Naive thymus-derived CD8-positive, alpha-beta T cell (primary cell): ENCODE measurements at places on chromosomes 5 and 9.

- no peaks in the 10 kb centered on the region for H3K27me3 ChIP-seq
- peaks cover 2% of the 10 kb centered on the region for H3K4me1 ChIP-seq
- no peak overlapping the region for H3K27ac ChIP-seq
- DNase-seq: no peak
- no peaks in the 10 kb centered on the region for H3K36me3 ChIP-seq
Observed at GRCh38 chr5:87015901-87016300, 251.8 kb upstream of the RASA1 start.

DNA sequence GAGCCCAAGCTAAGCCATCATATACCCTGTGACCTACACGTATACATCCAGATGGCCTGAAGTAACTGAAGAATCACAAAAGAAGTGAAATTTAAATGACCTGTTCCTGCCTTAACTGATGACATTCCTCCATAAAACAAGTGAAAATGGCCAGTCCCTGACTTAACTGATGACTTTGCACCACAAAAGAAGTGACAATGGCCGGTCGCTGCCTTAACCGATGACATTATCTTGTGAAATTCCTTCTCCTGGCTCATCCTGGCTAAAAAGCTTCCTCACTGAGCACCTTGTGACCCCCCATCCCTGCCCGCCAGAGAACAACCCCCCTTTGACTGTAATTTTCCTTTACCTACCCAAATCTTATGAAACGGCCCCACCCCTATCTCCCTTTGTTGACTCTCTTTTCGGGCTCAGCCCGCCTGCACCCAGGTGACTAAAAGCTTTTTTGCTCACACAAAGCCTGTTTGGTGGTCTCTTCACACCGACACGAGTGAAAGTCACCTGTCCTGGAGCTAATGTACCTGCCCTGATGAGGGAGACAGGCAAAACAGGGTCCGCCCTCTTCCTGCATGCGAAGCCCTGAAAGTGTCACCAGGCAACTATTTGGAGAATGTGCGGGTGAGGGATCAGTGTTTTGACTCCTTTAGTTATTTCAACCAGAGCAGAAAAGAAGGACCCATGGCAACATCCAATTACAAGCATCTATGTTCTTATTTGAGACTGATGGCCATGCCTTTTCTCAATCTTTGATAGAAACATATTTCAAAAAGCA lies 266.1 kb downstream of the SMARCA2 start:
- H3K27me3 ChIP-seq: peaks cover 10% of the 10 kb centered on the region
- no peak overlapping the region for H3K4me3 ChIP-seq
- H3K36me3 ChIP-seq: no peaks in the 10 kb centered on the region
- DNase-seq: no peak
- no peak overlapping the region for H3K27ac ChIP-seq

DNA sequence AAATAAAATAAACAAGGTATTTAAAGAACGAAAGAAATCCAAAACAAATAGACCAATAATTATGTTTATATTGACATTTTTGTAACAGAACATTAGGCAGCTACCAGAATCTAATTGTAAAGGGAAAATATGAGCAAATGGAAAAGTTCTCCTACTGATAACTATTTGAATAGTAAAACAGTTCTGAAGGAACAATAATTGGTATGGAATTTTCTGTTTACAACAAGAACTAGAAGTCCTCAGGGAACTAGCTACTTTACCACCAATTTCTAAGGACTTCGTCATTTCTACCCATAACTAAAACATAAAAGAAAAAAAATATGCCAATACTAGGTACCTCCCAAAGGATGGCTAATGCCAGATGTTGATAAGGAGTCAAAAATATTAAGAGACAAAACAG lies 58.5 kb downstream of the AP3B1 start:
- no peaks in the 10 kb centered on the region for H3K27me3 ChIP-seq
- H3K27ac ChIP-seq: no peak overlapping the region
- peaks cover 5% of the 10 kb centered on the region for H3K36me3 ChIP-seq
- H3K4me1 ChIP-seq: peaks cover 16% of the 10 kb centered on the region
- no peak for DNase-seq

DNA sequence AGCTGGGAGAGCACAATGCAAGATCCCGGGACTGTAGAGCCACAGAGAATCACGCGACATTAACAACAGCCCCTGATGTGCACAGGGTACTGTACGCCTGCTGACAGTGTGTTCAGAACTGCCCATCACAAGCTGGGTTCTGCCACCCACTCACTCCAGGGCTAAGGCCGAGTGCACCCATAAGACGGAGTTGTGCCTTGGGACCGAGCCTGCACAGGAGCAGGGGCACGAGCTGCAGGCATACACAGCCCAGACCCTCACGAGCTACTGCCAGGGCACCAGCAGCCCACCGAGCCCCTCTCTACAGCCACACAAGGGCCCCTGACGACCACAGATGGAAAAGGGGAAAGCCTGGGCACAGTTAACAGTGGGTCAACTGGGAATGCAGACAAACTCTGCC lies 67.8 kb downstream of the CAMSAP1 start:
- H3K36me3 ChIP-seq: peaks cover 15% of the 10 kb centered on the region
- no peak overlapping the region for H3K4me3 ChIP-seq
- peaks cover 6% of the 10 kb centered on the region for H3K4me1 ChIP-seq
- no peak for DNase-seq
- no peak overlapping the region for H3K27ac ChIP-seq

- peaks cover 14% of the 10 kb centered on the region for H3K27me3 ChIP-seq
- no peak overlapping the region for H3K4me3 ChIP-seq
- DNase-seq: no peak
- H3K4me1 ChIP-seq: no peaks in the 10 kb centered on the region
- no peaks in the 10 kb centered on the region for H3K36me3 ChIP-seq
Observed at GRCh38 chr9:1173993-1174392, 123.8 kb downstream of the DMRT2 start.

DNA sequence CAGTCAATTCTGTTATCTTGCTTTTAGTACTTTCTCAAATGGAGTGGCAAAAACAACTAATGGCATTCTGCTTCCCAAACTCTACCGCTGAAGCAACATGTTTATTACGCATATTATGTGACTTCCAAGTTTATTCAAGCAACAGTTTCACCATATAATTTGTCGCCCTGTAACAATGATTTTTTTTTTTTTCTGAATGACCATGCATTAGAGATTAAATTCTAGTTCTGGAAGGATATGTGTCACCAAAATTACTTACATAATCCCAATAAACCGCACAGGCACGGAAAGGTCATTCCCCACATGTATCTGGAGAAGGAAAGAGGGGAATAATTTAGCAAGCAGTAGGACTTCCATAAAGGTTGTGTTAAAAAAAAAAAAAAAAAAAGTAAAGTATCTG lies 691.8 kb downstream of the DNAH5 start:
- no peak overlapping the region for H3K4me3 ChIP-seq
- H3K27ac ChIP-seq: no peak overlapping the region
- H3K36me3 ChIP-seq: no peaks in the 10 kb centered on the region

DNA sequence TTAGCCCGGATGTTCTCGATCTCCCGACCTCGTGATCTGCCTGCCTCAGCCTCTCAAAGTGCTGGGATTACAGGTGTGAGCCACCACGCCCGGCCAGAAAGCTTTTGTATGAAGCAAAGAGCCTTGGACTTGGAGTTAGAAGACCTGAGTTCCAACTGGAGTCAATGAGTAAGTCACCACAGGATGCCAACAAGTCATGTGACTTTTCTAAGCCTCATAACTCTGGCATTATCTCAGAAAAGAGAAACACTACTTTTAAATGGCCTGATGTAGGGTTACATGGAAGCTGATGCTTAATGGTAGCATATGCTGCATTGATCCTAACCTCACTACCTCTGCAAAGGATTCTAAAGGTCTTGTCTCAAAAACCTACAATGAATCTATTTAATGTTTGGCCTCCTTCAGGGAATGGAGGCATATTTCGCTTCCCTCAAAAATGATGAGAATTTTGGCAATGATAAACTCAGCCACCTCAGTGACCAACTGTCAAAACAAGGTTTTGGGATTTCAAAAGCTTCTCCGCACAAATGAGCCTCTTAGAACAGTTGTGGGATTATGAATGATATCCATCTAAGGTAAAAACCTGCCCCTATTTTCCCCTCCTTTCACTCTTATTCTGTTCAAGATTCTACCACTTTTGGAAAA lies 236.8 kb downstream of the ACTL7B start:
- H3K27me3 ChIP-seq: peaks cover 6% of the 10 kb centered on the region
- no peaks in the 10 kb centered on the region for H3K4me1 ChIP-seq
- DNase-seq: no peak
- no peak overlapping the region for H3K4me3 ChIP-seq
- no peak overlapping the region for H3K27ac ChIP-seq
- H3K36me3 ChIP-seq: no peaks in the 10 kb centered on the region

DNA sequence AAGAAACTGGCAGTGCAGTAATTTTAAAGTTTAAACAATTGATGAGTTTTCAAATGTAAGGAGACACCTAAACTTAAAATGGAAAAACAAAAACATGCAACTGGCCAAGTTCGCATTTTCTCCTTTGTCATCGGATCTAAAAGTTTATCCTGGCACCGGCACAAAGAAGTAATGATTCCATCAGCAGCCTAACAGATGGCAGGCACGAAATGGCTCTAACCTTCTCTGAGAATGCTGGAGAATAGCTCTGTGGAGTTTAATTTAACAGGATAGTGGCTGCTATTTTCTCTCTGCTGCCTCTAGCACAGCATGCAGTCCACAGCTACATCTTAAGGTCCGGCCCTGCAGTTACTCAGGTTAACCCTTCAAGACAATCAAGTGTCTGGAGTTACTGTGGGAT lies 82.2 kb downstream of the PRELID2 start:
- no peaks in the 10 kb centered on the region for H3K27me3 ChIP-seq
- no peak for DNase-seq
- no peaks in the 10 kb centered on the region for H3K4me1 ChIP-seq
- H3K4me3 ChIP-seq: no peak overlapping the region
- H3K36me3 ChIP-seq: no peaks in the 10 kb centered on the region
- no peak overlapping the region for H3K27ac ChIP-seq

DNA sequence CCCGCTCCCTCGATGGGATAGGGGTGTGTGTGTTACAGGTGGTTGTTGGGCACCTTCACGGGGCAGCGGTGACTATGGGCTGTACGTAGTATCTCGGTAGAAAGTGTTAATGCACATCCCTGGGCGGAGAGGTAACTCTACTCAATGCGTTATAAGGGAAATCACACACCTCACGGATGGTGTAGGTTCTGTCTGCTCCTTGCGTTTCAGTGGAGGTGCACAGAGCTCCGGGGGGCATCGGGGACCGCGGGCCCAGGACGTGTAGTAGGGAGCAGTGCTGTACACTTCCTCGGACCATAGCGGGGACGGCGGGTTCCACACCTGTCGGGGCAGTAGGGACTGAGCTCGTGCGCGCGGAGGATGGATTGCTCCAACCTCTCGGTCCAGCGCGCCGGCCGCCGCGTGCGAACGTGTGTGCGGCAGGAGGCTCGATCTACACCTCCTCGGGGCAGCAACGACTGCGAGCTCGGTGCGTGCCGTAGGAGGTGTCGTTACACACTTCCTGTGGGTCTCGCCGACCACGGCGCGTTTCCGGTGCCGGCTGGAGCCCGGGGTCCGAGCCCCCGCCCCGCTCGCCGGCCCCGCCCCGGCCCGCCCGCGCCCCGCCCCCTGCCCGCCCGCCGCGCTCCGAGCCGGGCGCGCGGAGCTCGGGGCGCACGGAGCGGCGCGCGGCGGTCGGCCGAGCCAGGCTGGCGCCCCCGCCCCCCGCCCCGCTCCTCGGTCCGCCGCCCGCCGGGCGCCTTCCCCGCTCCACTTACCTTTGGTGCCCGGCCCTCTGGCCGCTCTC lies at the start of gene KIAA1958:
TSS of gene KIAA1958 (plus strand) at position 607 of the 787 bp plus-strand sequence. CDS start 87,254 bp downstream, outside the sequence.
- H3K36me3 ChIP-seq: peaks cover 3% of the 10 kb centered on the region
- peak; percentile 69 for DNase-seq
- no peaks in the 10 kb centered on the region for H3K27me3 ChIP-seq

- peaks cover 52% of the 10 kb centered on the region for H3K27me3 ChIP-seq
- H3K4me3 ChIP-seq: peak overlapping the region; percentile 90
Observed at GRCh38 chr5:159100782-159101646, 1.3 kb upstream of the EBF1 start.
